ENCODE measurements at places on chromosomes 4 and X.
A peak's percentile ranks its signal among the peaks of the same experiment; 100 is the strongest.

- no peak for ATAC-seq
Observed at GRCh38 chrX:6465756-6466155, 69.2 kb downstream of the VCX3A start.

GRCh38 chr4:10806953-10807645 lies 122.5 kb upstream of the CLNK start:
- ATAC-seq, result no peak

DNA sequence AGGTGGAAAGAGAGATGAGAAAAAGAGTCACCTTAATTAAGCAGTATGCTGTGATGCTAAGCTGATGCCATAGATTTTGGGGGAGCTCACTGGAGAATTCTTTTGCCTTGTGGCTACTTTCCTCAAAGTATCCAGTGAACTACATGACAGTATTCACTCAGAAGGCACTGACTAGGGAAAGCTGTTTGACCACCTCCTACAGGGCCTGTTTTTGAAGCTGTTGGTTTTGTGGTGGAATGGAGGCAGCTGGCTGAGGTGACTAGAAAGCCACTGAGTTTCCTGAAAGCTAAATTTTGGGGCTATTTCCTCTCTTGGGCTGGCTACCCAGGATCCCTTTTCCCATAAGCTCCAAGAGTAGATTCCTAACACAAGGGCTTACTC lies 124.8 kb upstream of the EOLA2 start:
- ATAC-seq, result no peak

DNA sequence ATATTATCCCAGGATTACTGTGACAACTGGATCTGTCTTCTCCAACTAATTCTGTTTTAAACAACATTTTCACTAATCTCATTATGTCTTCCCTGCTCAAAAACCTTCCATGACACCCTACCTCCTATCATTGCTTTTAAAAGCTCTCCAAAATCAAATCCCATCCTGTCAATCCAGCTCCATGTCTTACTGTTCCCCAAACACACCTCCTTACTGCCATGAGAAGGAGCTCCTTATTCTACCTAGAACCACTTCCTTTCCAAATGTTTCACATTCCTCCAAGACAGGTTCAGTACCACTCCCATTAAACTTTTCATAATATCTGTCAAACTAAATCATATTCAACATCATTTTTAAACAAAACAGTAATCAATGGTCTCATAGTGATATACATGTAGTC lies 66.9 kb upstream of the WDR17 start:
- no peak for ATAC-seq

DNA sequence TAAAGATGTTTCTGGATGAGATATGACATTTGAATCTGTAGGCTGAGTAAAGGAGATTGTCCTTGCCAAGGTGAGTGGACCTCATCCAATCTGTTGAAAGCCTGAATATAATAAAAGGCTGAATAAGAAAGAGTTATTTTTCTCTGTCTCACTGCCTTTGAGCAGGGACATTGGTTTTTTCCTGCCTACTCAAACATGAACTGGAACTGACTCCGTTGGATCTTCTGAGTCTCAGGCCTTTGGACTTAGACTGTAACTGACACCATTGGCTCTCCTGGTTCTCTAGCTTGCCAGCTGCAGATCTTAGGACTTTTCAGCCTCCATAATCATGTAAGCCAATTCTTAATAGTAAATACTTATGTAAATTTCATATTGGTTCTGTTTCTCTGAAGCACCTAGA lies 43.5 kb downstream of the PPEF2 start:
- ATAC-seq, result no peak

DNA sequence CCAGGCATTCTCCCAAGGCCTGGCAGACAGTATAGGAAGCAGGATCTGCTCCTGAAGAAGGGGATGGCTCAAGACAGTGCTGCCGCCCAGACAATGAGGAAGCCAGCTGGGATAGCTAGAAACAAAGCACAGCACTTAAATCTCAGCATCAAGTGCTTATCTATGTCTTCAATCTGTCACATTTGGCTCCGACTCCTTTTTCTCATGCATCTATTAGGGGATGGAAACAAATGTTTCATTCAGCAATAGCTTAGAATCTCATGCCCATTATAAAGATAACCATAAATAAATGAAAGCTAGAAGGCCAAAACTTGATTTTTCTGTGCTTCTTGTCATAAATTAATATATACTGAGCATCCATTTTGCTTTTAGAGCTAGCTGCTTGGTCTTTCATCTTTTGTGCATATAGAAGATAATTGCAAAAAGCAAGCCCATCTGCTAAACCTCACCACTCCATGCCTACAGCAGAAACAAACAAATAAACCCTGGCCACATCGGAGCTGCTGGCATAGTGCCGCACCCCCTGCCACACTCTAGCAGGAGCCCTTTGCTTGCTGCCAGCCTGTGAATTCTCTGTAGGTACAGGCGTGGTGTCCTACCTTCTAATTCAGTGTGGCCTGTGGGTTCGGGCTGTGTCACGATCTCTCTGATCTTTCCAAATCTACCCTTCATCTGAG lies 75.9 kb downstream of the AASDH start:
- ATAC-seq, result no peak

DNA sequence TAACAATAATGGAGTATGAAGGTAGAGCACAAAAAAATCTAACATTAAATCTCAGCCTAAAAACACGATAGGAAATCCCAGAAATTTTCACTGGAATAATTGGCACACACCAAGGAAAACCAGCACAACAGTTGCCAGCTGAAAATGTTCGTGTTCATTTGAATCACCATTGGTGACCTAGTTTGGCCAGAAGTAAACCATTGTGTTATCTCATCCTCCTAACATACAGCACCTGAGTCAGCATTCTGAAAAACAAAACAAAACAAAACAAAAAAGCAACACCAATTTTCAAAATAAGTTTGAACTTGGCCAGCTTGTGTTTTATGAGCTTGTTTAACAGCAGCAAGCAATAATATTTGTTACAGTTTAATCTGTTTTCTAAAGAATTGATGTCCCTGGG lies 41.1 kb downstream of the UCHL1 start:
- ATAC-seq, result no peak

- peak; percentile 69 for ATAC-seq
Observed at GRCh38 chrX:68146054-68146453, 287.2 kb downstream of the OPHN1 start.

- ATAC-seq, result no peak
Observed at GRCh38 chr4:156084373-156084772, 130.7 kb upstream of the CTSO start.

- ATAC-seq, result no peak
Observed at GRCh38 chrX:40004921-40005291, 92.9 kb downstream of the BCOR start.

DNA sequence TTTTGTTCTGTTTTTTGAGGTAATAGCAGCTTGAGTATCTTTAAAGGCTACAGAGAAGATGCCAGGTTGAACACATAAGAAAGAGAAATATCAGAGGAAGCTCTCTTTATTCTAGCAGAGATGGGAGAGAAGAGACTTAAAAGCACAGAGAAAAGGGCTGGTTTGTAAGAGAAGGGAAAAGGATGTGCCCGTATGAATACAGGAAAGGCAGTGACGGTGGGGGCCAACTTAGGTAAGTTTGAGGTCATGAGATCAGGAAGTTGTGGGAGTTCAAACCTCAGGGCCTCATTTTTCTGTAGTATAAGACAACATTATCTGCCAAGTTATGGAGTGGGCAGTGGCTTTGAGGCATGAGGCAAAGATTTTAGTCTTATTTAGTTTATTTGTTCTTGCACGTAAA lies 121.3 kb upstream of the S100G start:
- ATAC-seq, result no peak

GRCh38 chr4:126678618-126679017 lies 954.1 kb upstream of the INTU start:
- no peak for ATAC-seq
